Thymus (tissue), 14 donors: ENCODE measurements at places on chromosomes 3 and 15. TPM values are rescaled to one million over a fixed set of nuclear protein-coding genes. Genes with fewer than 3 reads are reported as not detected.

Gene WDR93
- 0.09 TPM for total RNA-seq

GRCh38 chr3:190026154-190026553 lies 94.5 kb downstream of the P3H2 start:
- no peaks in the 10 kb centered on the region for H3K27me3 ChIP-seq
- DNase-seq, result no peak
- no peak overlapping the region for H3K27ac ChIP-seq
- H3K4me1 ChIP-seq, result no peaks in the 10 kb centered on the region

Gene PLA1A
- total RNA-seq, result 1.1 TPM

Gene IL17RE
- total RNA-seq, result 5.9 TPM

- no peak for DNase-seq
- H3K4me3 ChIP-seq, result no peak overlapping the region
- H3K27ac ChIP-seq, result no peak overlapping the region
Measured at GRCh38 chr3:130091958-130092357, 10.3 kb downstream of the ALG1L2 start.

- H3K27me3 ChIP-seq, result no peaks in the 10 kb centered on the region
- no peak overlapping the region for H3K27ac ChIP-seq
- DNase-seq, result no peak
- H3K4me1 ChIP-seq, result no peaks in the 10 kb centered on the region
Measured at GRCh38 chr15:36232491-36232890, 346.9 kb upstream of the CDIN1 start.

DNA sequence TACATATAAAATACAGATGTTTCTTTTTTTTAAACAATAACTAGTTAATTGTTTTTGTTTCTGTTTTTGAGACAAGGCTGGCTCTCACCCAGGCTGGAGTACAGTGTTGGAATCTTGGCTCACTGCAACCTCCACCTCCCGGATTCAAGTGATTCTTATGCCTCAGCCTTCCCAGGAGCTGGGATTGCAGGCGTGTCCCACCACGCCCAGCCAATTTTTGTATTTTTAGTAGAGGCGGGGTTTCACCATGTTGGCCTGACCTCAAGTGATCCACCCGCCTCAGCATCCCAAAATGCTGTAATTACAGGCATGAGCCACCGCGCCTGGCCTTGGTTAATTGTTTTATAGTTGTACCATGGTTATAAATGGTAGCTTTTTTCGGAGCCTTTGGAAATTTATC lies 72.3 kb downstream of the PIAS1 start:
- no peak overlapping the region for H3K4me3 ChIP-seq
- H3K27ac ChIP-seq, result no peak overlapping the region
- peaks cover 6% of the 10 kb centered on the region for H3K36me3 ChIP-seq
- no peaks in the 10 kb centered on the region for H3K27me3 ChIP-seq
- no peak for DNase-seq
- no peaks in the 10 kb centered on the region for H3K4me1 ChIP-seq

GRCh38 chr15:100899601-100900000 lies 19.6 kb upstream of the LRRK1 start:
- no peak overlapping the region for H3K4me3 ChIP-seq
- no peaks in the 10 kb centered on the region for H3K27me3 ChIP-seq
- no peaks in the 10 kb centered on the region for H3K4me1 ChIP-seq

- peaks cover 6% of the 10 kb centered on the region for H3K4me1 ChIP-seq
- H3K4me3 ChIP-seq, result peak overlapping the region; percentile 94
- peak overlapping the region; percentile 96 for H3K27ac ChIP-seq
- no peaks in the 10 kb centered on the region for H3K27me3 ChIP-seq
- no peak for DNase-seq
Measured at GRCh38 chr15:75452865-75453702, 1.6 kb upstream of the SIN3A start.

DNA sequence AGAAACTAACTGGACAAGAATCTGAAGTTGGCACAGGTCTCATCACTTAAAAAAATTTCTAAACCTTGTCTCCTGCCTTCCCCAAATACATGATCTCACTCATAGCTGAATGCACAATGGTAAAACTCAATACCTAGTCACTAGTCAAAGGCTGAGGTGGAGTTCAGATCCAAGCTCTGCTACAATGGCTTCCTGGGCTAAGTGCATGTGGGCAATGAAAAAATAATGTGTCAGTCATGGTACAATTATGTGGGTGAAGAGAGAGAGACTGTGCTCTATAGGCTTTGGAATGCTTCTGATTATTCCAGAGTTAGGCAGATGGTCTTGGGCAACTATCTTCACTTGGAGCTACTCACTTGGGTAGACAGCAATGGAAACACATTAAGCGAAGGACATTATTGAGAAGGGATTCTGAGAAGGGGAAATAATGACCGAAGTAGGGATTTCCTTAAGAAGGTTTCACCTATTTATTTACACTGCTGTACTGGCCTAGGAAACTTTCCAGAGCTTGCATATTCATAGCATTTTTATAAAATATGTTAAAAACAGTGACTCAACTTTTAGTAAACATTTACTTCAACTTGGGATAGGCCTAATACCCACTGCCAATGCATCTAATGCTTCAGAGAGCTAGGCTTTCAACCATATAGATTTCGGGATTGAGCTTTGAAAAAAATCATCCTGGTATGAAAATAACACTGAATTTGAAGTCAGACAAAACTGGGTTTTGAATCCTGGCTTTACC lies 58.7 kb upstream of the PLXND1 start:
- H3K36me3 ChIP-seq, result peaks cover 4% of the 10 kb centered on the region
- H3K27me3 ChIP-seq, result no peaks in the 10 kb centered on the region
- H3K27ac ChIP-seq, result no peak overlapping the region
- DNase-seq, result no peak
- H3K4me1 ChIP-seq, result no peaks in the 10 kb centered on the region

Gene AHSG
- 0.33 TPM for total RNA-seq

DNA sequence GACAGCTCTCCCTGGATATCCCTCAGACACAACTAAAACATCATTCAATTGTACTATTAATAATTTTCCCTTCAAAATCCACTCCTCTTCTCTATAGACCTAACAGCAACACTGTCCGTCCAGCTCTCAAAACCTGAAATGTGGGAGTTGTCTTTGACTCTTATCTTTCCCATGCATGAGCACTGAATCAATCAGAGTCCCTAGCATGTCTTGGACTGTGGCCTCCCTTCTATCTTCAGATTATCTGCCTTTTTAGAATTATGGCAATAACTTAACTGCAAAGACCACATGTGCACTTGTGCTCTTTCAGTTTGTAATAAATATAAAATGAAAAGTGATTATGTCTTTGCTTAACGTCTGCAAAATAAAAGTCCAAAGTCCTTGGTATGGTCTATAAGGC lies 107.0 kb downstream of the UBE3A start:
- H3K36me3 ChIP-seq, result peaks cover 5% of the 10 kb centered on the region
- H3K4me1 ChIP-seq, result no peaks in the 10 kb centered on the region
- no peaks in the 10 kb centered on the region for H3K27me3 ChIP-seq
- no peak overlapping the region for H3K27ac ChIP-seq
- no peak overlapping the region for H3K4me3 ChIP-seq

Gene EAF2
- total RNA-seq, result 13.6 TPM

DNA sequence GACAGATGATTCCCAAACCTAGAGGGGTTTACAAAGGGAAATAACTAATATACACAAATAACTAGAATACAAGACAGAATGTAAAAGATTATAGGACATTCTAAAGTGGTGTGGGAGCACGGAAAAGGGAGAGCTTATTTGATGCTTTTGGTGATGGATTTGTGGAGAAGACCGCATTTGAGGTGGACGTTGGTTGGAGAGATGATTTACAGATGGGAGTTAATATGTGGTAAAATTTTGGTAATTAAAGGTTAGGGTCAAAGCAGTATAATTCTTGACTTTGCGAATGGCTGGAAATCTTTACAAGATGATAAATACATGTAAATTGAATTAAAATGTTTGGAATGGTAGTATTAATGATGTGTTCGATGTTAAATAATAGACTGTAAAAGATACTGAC lies 1.2 kb downstream of the KNL1 start:
- H3K4me1 ChIP-seq, result peaks cover 4% of the 10 kb centered on the region
- H3K27me3 ChIP-seq, result no peaks in the 10 kb centered on the region
- no peaks in the 10 kb centered on the region for H3K36me3 ChIP-seq

GRCh38 chr3:158977497-158977896 lies 175.6 kb downstream of the MFSD1 start:
- no peaks in the 10 kb centered on the region for H3K4me1 ChIP-seq
- no peak overlapping the region for H3K27ac ChIP-seq
- H3K27me3 ChIP-seq, result no peaks in the 10 kb centered on the region
- H3K36me3 ChIP-seq, result no peaks in the 10 kb centered on the region

Gene CCDC39
- 0.05 TPM for total RNA-seq
